ENCODE measurements at places on chromosomes 1 and 21.

DNA sequence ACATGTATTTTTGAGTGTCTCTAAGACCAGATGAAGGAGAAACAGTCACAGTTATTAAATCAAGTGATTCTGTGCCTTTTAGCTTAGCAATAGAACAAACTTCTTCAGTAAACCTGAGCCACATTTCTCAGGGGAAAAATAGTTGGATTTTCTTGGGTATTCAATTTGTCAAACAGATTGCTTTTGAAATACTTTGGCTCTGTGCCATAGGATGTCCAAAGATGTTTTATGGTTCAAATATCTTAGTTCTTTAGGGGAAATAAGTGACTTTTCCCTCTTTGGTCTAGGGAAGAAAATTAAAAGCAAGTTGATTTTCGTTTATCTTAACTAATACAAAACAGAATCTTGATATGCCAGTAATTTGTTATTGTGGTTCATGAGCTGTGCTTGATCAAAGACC is 125.9 kb downstream of the ATP5PO start:
- no peak for DNase-seq

GRCh38 chr1:109751531-109752260 is 10.9 kb upstream of the GSTM3 start:
- no peak for DNase-seq

GRCh38 chr1:170664828-170665612 is 1.1 kb downstream of the PRRX1 start:
- no peak for DNase-seq

- no peak for DNase-seq
Measured at GRCh38 chr21:38848187-38848609, 42.5 kb downstream of the ETS2 start.

- no peak for DNase-seq
Measured at GRCh38 chr1:58551186-58552140, 4.9 kb upstream of the OMA1 start.

All from HS-5 (cell line).